ENCODE measurements at places on chromosomes 11 and 22. TPM values are rescaled to one million over a fixed set of nuclear protein-coding genes. Genes with fewer than 3 reads are reported as not detected.

The ANO5 gene
- 6.2 TPM for total RNA-seq

The UBASH3B gene
- total RNA-seq = 12.7 TPM

The LIF gene
- 1.2 TPM for total RNA-seq

The ABTB2 gene
- 0.15 TPM for total RNA-seq

The GDPD4 gene
- total RNA-seq = not detected

The CFAP68 gene
- 0.15 TPM for total RNA-seq

The TLCD5 gene
- 9.3 TPM for total RNA-seq

The TMPRSS6 gene
- total RNA-seq = not detected

The NPAS4 gene
- not detected for total RNA-seq

The CDKN1C gene
- 3.2 TPM for total RNA-seq

The DEPDC7 gene
- 0.91 TPM for total RNA-seq

The C22orf39 gene
- total RNA-seq = 15.9 TPM

The CALCA gene
- total RNA-seq = not detected

The MAP6 gene
- total RNA-seq = 0.15 TPM

The SYT9 gene
- 0.97 TPM for total RNA-seq

The LRRC32 gene
- total RNA-seq = 23.9 TPM

The CXCR5 gene
- total RNA-seq = not detected

The TIMM10B gene
- total RNA-seq = 38.7 TPM

The TMEM191C gene
- 0.61 TPM for total RNA-seq

The FBLN1 gene
- total RNA-seq = 14.3 TPM

The SBF2 gene
- 31.2 TPM for total RNA-seq

The SOX6 gene
- under 0.01 TPM for total RNA-seq

The IL17REL gene
- total RNA-seq = 0.15 TPM

The MMP8 gene
- total RNA-seq = not detected

The MYBPC3 gene
- total RNA-seq = not detected

The OR52N4 gene
- not detected for total RNA-seq

The PITPNB gene
- total RNA-seq = 43.8 TPM

The ZC3H7B gene
- total RNA-seq = 38.3 TPM

The DRG1 gene
- 131 TPM for total RNA-seq

The NAALAD2 gene
- total RNA-seq = 0.61 TPM

The PLEKHA7 gene
- under 0.01 TPM for total RNA-seq

The STK33 gene
- total RNA-seq = 1.6 TPM

The RAB3IL1 gene
- total RNA-seq = 1.1 TPM

The EXPH5 gene
- under 0.01 TPM for total RNA-seq

The LDHAL6A gene
- total RNA-seq = not detected
